GM23248 (cell line): ENCODE measurements at places on chromosomes 13 and 19. TPM values are rescaled to one million over a fixed set of nuclear protein-coding genes. Genes with fewer than 3 reads are reported as not detected.

GRCh38 chr13:24763596-24764275 lies at the start of gene RNF17:
TSS of gene RNF17 (plus strand) at chr13:24764169. CDS start at chr13:24764204, 35 bp downstream.
- H3K4me3 ChIP-seq: no peak within 1 kb of the TSS
- H3K27me3 ChIP-seq: peaks cover 12% of the 10 kb centered on the region; the same call in 1 of the 2 replicates
- DNase-seq: no peak
- no peaks in the 10 kb centered on the region for H3K4me1 ChIP-seq
- H3K36me3 ChIP-seq: no peaks in the 10 kb centered on the region

- no peak for DNase-seq
- H3K4me1 ChIP-seq: no peaks in the 10 kb centered on the region
- no peaks in the 10 kb centered on the region for H3K27me3 ChIP-seq
- H3K4me3 ChIP-seq: no peak overlapping the region
Observed at GRCh38 chr19:51607077-51607476, 23.1 kb downstream of the SIGLEC5 start.

DNA sequence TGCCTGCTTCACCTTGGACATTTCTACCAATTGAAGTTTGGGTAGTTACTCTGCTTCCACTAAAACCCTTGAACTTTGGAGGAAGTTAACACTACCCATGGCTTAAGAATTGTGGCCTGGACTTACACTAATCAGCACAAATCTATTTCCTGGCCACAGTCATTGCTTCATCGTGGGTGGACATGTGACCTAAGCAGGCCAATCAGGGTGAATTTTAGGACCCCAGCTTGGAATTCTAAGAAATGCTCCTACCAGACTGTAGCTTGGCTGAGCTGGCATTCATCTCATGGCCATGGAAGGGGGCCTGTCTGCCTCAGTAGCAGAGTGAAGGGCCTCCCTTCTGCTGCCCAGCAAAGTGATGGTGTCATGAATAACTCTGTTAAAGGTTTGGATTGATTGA lies 58.3 kb upstream of the SLC15A1 start:
- DNase-seq: peak; percentile 3
- H3K4me1 ChIP-seq: peaks cover 6% of the 10 kb centered on the region
- H3K27me3 ChIP-seq: no peaks in the 10 kb centered on the region

Gene MIA
- polyA plus RNA-seq: not detected in 2 replicates

Gene CEACAM5
- polyA plus RNA-seq: not detected in 2 replicates

Gene TGFBR3L
- polyA plus RNA-seq: 24.3 and 30.6 TPM in 2 replicates

- H3K4me1 ChIP-seq: no peaks in the 10 kb centered on the region
- peak; percentile 2 for DNase-seq
- no peaks in the 10 kb centered on the region for H3K36me3 ChIP-seq
- no peaks in the 10 kb centered on the region for H3K27me3 ChIP-seq
Observed at GRCh38 chr19:56261145-56261544, 11.4 kb upstream of the EDDM13 start.

DNA sequence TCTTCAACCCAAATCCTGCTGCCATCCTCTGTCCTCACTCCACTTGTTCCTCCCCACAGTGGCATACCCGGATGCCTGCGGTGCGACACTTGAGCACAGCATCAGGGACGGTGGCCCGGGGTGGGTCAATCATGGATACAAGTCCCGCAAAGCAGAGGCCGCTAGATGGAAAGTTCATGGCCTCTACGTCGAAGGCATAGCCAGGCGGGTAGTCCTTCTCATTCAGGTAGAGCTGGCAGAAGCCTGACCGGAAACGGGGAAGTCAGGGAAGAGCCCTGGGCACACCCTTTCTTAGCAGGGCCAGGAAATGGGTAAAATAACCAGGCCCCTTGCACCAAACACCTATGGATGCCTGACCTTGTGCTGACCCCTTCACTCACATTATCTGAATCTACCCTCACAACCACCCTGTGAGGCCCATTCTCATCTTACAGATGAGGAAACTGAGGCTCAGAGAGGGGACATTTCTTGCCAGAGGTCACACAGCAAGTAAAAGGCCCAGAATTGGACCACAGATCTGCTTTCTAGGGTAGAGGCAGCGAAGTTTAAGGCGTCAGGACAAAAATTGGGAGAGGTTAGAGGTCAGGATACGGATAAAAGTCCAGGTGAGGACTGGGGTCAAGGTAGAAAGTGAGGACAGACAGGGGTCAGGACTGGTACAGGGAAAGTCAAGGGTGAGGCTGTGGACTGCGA lies 6.5 kb downstream of the ATP4A start:
- no peak for DNase-seq
- no peaks in the 10 kb centered on the region for H3K36me3 ChIP-seq
- no peak overlapping the region for H3K27ac ChIP-seq
- H3K4me1 ChIP-seq: no peaks in the 10 kb centered on the region
- H3K27me3 ChIP-seq: 0 out of 2 replicates have a peak, but pooled peaks cover 14% of the 10 kb centered on the region

DNA sequence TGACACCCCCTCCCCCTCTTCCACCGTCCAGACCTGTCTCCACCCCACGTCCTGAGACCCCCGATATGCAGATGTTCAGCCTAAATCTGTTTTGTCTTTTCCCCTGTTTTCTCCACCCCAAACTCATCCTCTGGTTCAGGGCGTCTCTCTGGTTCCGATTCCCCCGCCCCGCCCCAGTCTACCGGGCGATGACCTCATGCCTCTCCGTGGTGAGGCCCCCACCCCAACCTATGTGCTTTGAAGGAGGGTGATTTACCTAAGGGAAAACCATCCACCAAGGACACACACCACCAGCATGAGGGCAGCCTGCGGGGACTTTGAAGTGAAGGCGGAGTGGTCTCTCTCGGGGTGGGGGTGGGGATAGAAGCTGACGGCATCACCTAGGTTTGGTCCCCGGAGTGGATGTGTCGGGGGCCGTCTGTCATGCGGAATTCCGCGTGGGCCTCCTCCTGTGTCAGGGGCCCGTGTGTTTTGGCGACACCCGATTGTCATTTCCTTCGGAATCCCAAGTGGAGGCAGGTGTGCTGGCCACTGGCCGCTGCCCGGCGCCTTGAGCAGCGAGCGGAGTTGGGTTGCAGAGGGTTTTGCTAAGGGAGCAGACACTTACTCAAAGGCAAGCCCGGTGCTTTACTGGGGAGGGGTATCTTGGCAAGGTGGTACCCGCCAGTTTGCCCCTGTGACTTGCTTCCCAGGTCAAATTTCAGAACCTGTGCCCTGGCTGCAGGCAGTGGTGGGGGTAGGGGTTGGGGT lies 1.4 kb downstream of the FZR1 start:
- DNase-seq: peak; percentile 52
- H3K27ac ChIP-seq: peak overlapping the region; percentile 51
- no peaks in the 10 kb centered on the region for H3K27me3 ChIP-seq
- H3K4me1 ChIP-seq: peaks cover 8% of the 10 kb centered on the region; the same call in 1 of the 2 replicates
- H3K4me3 ChIP-seq: peak overlapping the region; percentile 87

Gene GPI
- polyA plus RNA-seq: 299 and 315 TPM in 2 replicates

DNA sequence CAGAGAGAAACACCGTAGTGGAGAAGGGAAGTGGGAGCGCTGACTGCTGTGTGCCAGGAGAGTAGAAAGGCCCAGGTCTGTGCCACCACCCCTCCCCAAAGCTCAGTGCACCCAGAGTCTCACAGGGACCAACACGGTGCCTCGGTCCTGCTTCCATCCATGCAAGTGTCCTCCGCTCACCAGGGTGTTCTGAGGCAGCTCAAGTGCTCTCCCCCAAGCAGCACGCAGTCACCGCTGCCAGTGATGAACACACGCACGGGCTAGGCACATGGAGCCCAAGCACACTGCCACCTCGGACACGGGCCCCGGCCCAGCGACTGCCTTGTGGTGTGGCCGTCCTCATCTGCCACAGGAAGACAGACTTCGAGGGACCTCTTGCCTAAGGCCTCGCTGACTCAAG lies 10.5 kb downstream of the POP4 start:
- no peaks in the 10 kb centered on the region for H3K4me1 ChIP-seq
- peaks cover 3% of the 10 kb centered on the region; the same call in 1 of the 2 replicates for H3K36me3 ChIP-seq
- H3K4me3 ChIP-seq: no peak overlapping the region
- H3K27me3 ChIP-seq: no peaks in the 10 kb centered on the region
- no peak for DNase-seq
- H3K27ac ChIP-seq: no peak overlapping the region

Gene SHC2
- not detected in 2 replicates for polyA plus RNA-seq

GRCh38 chr13:105118426-105118985 lies 1417.0 kb downstream of the EFNB2 start:
- H3K4me1 ChIP-seq: no peaks in the 10 kb centered on the region
- H3K4me3 ChIP-seq: no peak overlapping the region

Gene ZNF146
- polyA plus RNA-seq: 55.7 and 60.0 TPM in 2 replicates

Gene GDF15
- 32.7 and 36.0 TPM in 2 replicates for polyA plus RNA-seq

Gene F7
- polyA plus RNA-seq: not detected in 2 replicates

DNA sequence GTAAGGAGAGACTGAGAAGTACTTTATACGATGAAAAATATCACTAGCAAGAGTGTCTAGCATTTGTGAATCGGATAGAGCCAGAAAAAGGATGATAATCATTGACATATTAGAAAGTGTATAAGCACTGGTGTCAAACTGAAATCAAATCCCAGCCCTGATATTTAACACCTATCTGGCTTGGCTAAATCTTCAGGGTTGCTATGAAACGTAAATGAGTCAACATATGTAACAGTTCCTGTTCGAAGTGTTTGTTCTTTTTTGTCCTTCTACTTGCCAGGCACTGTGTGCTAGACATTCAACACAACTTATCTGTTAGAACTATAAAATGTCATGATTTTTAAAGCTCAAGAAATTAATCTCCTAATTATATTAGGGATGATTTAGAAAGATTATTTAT lies 40.8 kb downstream of the SERPINE3 start:
- H3K4me3 ChIP-seq: no peak overlapping the region
- peaks cover 68% of the 10 kb centered on the region for H3K36me3 ChIP-seq
- H3K27me3 ChIP-seq: no peaks in the 10 kb centered on the region
- peaks cover 10% of the 10 kb centered on the region for H3K4me1 ChIP-seq

DNA sequence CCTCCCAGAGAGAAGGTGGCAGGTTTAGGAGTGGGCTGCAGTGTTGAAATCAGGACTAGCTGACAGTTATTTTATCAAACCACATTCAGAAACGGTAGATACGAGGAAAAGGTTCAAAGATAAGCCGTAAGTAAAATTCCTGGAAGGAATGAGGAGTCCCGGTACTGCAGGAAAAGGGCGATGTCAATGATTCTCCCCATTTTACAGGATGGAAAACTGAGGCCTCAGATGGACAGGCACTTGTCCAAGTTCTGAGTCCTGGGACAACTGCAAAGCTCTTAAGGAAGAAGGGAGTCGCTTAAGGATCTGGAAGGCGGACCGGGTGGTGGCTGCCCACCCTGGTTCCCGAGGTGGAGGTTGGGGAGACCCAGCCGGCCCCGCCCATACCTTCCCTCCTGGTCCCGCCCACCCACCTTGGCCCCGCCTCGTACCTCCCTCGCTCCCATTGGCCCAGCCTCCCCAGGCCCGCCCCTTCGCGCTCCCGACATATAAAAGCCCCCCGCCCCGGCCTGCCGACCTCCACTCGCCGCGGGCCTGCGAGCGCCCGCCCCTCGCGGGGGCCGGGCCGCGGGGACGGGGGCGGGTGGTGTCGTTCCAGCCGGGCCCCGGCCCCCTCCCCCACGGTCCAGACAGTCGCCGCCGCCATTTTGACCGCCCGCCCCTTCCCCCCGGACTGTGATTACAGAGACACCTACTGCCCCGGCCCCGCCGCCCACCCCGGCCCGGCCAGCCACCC lies 603 bp downstream of the RFX1 start:
- peak overlapping the region; percentile 97 for H3K27ac ChIP-seq
- peak; percentile 93 for DNase-seq
- no peaks in the 10 kb centered on the region for H3K27me3 ChIP-seq

- no peak overlapping the region for H3K27ac ChIP-seq
- no peak for DNase-seq
- no peaks in the 10 kb centered on the region for H3K36me3 ChIP-seq
- no peaks in the 10 kb centered on the region for H3K4me1 ChIP-seq
- H3K4me3 ChIP-seq: no peak overlapping the region
Observed at GRCh38 chr13:108830916-108831315, 201.5 kb downstream of the MYO16 start.

- H3K4me1 ChIP-seq: no peaks in the 10 kb centered on the region
- no peaks in the 10 kb centered on the region for H3K36me3 ChIP-seq
- no peaks in the 10 kb centered on the region for H3K27me3 ChIP-seq
- H3K27ac ChIP-seq: no peak overlapping the region
- DNase-seq: no peak
Observed at GRCh38 chr13:71021825-71022422, 845.1 kb downstream of the DACH1 start.

Gene CGB8
- 1.9 and 2.0 TPM in 2 replicates for polyA plus RNA-seq

DNA sequence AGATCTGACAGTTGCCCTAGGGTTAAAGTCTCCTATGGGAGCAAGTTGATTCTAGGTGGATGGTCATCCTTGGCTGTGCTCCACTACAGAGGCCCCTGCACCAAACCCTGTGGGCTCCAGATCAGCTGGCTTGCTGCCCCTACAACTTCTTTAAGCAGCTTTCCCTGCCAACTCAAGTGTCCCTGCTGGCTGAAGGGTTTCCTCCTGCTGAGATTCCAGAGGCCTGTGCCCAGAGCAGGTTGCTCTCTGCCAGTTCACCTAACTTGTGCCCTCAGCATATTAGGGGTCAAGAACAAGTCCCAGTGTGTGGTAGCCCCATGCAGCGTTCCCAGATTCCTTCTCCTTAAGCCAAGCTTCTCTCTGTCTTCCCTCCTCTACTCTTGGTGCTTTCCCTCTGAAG lies 85.6 kb downstream of the ZMYM2 start:
- H3K4me1 ChIP-seq: 0 out of 2 replicates have a peak, but pooled peaks cover 6% of the 10 kb centered on the region
- no peak overlapping the region for H3K27ac ChIP-seq
- H3K4me3 ChIP-seq: no peak overlapping the region
- no peak for DNase-seq
- peaks cover 22% of the 10 kb centered on the region for H3K36me3 ChIP-seq

- H3K27ac ChIP-seq: no peak overlapping the region
- no peak for DNase-seq
- H3K4me3 ChIP-seq: no peak overlapping the region
- no peaks in the 10 kb centered on the region for H3K4me1 ChIP-seq
Observed at GRCh38 chr13:20636079-20636478, 67.4 kb upstream of the IL17D start.

Gene KLK11
- not detected in 2 replicates for polyA plus RNA-seq

Gene MADCAM1
- polyA plus RNA-seq: 0.11 and 0.38 TPM in 2 replicates

- no peaks in the 10 kb centered on the region for H3K27me3 ChIP-seq
- DNase-seq: peak; percentile 15
- H3K4me3 ChIP-seq: no peak overlapping the region
- no peaks in the 10 kb centered on the region for H3K4me1 ChIP-seq
Observed at GRCh38 chr13:60001889-60002288, 161.8 kb downstream of the DIAPH3 start.

GRCh38 chr19:47719047-47719859 lies 6.0 kb downstream of the EHD2 start:
- H3K4me1 ChIP-seq: peaks cover 61% of the 10 kb centered on the region
- H3K27me3 ChIP-seq: no peaks in the 10 kb centered on the region
- peak overlapping the region; percentile 65 for H3K4me3 ChIP-seq
- peaks cover 23% of the 10 kb centered on the region for H3K36me3 ChIP-seq
- peak; percentile 99 for DNase-seq

Gene CFAP97D2
- polyA plus RNA-seq: not detected in 2 replicates

Gene AKT2
- 41.5 and 42.5 TPM in 2 replicates for polyA plus RNA-seq

Gene KLK4
- polyA plus RNA-seq: not detected in 2 replicates

Gene ERCC5
- 44.6 and 49.2 TPM in 2 replicates for polyA plus RNA-seq

Gene C13orf46
- polyA plus RNA-seq: 1.7 and 1.8 TPM in 2 replicates

GRCh38 chr19:18523841-18524240 lies 2.0 kb upstream of the ELL start:
- no peak for DNase-seq
- no peaks in the 10 kb centered on the region for H3K36me3 ChIP-seq
- H3K27ac ChIP-seq: no peak overlapping the region
- no peak overlapping the region for H3K4me3 ChIP-seq

Gene ZNF155
- 4.0 and 5.2 TPM in 2 replicates for polyA plus RNA-seq

- DNase-seq: peak; percentile 70
- H3K36me3 ChIP-seq: no peaks in the 10 kb centered on the region
- peaks cover 25% of the 10 kb centered on the region for H3K27me3 ChIP-seq
- no peak overlapping the region for H3K27ac ChIP-seq
- no peak overlapping the region for H3K4me3 ChIP-seq
Observed at GRCh38 chr13:24683838-24684599, 3.8 kb downstream of the ATP12A start.

- H3K4me3 ChIP-seq: peak within 1 kb of the TSS; percentile 81
- 0 out of 2 replicates have a peak, but pooled peaks cover 5% of the 10 kb centered on the region for H3K4me1 ChIP-seq
- no peaks in the 10 kb centered on the region for H3K27me3 ChIP-seq
- peak; percentile 82 for DNase-seq
- H3K27ac ChIP-seq: peak within 1 kb of the TSS; percentile 33
Observed at GRCh38 chr19:13764101-13764807, at the start of gene MRI1. TSS of gene MRI1 (plus strand) at chr19:13764522. CDS start at chr19:13764589, 67 bp downstream.
